Activated CD8-positive, alpha-beta memory T cell treated with anti-CD3 and anti-CD28 coated beads for 48 hours (primary cell): ENCODE measurements at places on chromosomes 2 and 18.

DNA sequence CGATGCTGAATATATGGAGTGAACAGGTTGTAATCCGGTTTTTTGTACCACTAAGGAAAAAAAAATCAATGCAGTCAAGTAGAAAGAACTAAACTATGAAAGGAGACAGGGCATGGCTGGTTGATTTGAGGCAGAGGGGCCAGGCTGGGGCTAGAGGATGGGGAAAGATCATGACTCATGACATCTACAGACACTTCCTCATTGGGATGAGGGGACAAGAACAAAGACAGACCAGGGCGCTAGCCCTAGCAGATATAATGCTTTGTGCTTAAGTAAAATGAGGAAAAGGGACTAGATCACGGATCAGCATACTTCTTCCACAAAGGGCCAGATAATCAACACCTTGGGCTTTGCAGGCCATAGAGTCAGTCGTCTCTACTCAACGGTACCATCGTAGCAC lies 55.8 kb downstream of the ST6GAL2 start:
- DNase-seq: no peak

GRCh38 chr2:20061476-20061875 lies 10.0 kb upstream of the LAPTM4A start:
- no peak for DNase-seq

DNA sequence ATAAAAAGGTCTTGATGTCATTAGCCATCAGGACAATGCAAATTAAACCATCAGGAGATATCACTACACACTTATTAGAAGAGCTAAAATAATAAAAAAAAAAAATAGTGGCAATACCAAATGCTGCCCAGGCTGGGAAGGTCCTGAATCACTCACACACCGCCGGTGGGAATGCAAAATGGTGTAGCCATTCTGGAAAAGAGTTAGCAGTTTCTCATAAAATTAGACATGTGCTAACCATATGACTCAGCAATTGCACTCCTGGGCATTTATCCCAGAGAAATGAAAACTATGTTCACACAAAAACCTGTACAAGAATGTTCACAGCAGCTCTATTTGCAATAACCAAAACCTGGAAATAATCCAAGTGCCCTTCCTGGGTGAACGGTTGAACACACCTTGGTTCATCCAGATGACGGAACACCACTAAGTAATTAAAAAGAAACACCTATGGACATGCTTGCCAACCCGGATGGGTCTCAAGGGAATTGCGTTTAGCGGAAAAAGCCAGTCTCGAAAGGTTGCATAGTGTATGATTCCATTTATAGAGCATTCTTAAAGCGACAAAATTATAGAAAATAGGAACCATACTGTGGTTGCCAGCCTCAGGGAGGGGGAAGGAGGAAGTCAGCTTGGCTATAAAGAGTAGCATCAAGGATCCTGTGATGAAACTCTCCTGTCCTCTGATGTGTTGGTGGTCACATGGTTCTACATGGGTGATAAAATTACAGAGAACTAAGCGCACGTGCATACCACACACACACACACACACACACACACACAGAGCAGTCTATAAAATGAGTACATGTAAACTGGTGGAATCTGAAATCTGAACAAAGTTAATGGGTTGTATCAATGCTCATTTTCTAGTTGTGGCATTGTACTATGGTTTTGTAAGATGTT lies 4.6 kb downstream of the MBP start:
- DNase-seq: no peak

- DNase-seq: no peak
Observed at GRCh38 chr2:15154297-15154696, 406.8 kb downstream of the NBAS start.
